ENCODE measurements at places on chromosomes 11 and 22. TPM values are rescaled to one million over a fixed set of nuclear protein-coding genes. Genes with fewer than 3 reads are reported as not detected.

DNA sequence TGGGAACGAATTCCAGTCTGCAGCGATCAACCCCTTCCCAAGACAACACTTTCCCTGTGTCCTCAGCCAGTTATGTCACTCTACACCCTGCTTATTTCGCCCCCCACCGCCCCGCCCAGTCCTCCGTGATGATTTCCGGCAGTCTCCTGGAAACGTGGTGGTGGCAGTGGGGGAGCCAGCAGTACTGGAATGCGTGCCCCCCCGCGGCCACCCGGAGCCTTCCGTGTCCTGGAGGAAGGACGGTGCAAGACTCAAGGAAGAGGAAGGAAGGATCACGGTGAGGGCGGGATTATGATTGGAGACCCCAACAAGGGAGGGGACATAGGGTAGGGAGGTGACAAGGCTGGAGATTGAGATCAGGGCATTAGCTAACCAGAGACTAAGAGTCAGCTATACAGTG is 4.1 kb downstream of the ROBO3 start:
- no peaks in the 10 kb centered on the region for H3K36me3 ChIP-seq
- H3K4me3 ChIP-seq = no peak overlapping the region
- DNase-seq = no peak
- peaks cover 64% of the 10 kb centered on the region for H3K27me3 ChIP-seq

MISFA gene
- total RNA-seq = 3.3 TPM

GLB1L3 gene
- not detected for total RNA-seq

DNA sequence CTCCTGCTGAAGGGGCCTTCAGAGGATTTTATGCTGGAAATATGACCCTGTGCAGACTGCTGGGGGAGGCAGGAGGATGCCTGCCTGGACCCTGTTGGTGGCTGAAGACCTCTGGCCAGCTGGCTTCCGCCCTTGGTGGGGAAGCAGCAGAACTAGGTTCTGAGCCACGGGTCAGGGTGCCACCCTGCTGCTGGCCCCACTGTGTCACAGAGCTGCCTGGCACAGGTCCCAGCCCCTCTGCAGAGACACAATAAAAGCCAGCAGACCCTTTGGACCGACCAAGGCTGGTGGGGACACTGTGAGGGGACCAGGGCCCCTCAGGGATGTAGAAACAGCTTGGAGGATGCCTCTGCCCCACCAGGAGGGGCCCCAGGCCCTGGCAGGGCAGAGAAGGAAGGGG is 6.9 kb upstream of the SREBF2 start:
- H3K4me3 ChIP-seq = no peak overlapping the region
- DNase-seq = no peak
- peak overlapping the region; percentile 55 for H3K27ac ChIP-seq
- no peaks in the 10 kb centered on the region for H3K36me3 ChIP-seq
- H3K4me1 ChIP-seq = peaks cover 9% of the 10 kb centered on the region

GRCh38 chr11:82676483-82677094 is 57.1 kb downstream of the FAM181B start:
- H3K27ac ChIP-seq = no peak overlapping the region
- H3K27me3 ChIP-seq = no peaks in the 10 kb centered on the region
- no peak overlapping the region for H3K4me3 ChIP-seq
- no peaks in the 10 kb centered on the region for H3K4me1 ChIP-seq

DNA sequence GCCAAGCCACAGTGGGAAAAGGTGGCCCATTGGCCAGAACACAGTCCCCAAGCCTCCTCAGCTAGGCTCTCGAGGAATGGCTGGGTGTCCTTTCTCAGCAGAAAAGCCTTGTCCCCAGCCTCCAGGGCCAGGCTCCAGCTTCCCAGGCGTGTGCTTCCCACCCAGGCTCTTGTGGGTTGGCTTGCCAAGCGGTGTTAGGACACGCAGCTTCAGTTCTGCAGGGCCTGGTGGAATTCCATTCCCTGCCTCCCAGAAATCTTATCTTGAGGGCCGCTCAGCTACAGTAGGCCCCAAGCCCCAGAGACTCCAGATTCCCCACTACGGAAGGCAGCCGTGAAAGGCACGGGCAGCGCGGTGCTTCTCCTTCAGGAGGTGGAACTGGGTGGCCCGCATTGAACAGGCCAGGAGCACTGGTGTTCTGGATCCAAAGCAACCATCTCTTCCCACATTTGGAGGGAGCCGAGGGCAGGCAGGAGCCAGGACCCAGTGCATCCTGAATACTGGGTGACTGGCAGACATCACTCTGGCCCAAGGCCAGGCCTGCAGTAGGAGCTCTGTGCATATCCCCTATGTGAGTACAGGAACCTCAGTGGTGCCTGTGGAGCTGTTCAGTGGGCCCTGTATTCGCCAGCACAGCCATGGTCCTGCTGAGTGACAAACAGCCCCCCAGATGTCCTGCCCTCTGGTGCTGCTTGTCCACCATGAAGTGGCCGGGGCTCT is 16.7 kb upstream of the KCNQ1OT1 start:
- no peak for DNase-seq
- H3K27ac ChIP-seq = no peak overlapping the region
- H3K36me3 ChIP-seq = no peaks in the 10 kb centered on the region
- H3K4me1 ChIP-seq = no peaks in the 10 kb centered on the region

GRCh38 chr11:77589521-77590193 is at the start of gene AQP11:
Gene AQP11, plus strand, starts transcription at chr11:77589953. Its CDS starts 40 bp downstream, at chr11:77589993.
- peak within 1 kb of the TSS; percentile 72 for H3K27ac ChIP-seq
- no peaks in the 10 kb centered on the region for H3K36me3 ChIP-seq
- peak; percentile 83 for DNase-seq
- peak within 1 kb of the TSS; percentile 63 for H3K4me3 ChIP-seq

GP1BB gene
- 12.1 TPM for total RNA-seq

GRCh38 chr11:78664636-78665035 is 90.0 kb upstream of the NARS2 start:
- no peaks in the 10 kb centered on the region for H3K4me1 ChIP-seq
- H3K27ac ChIP-seq = no peak overlapping the region
- no peak overlapping the region for H3K4me3 ChIP-seq
- DNase-seq = no peak

- peak overlapping the region; percentile 57 for H3K4me3 ChIP-seq
- DNase-seq = no peak
- H3K27me3 ChIP-seq = no peaks in the 10 kb centered on the region
- H3K4me1 ChIP-seq = peaks cover 6% of the 10 kb centered on the region
- H3K36me3 ChIP-seq = peaks cover 27% of the 10 kb centered on the region
These were observed 1.1 kb downstream of the TAF1D start for GRCh38 chr11:93740031-93740729.

DNA sequence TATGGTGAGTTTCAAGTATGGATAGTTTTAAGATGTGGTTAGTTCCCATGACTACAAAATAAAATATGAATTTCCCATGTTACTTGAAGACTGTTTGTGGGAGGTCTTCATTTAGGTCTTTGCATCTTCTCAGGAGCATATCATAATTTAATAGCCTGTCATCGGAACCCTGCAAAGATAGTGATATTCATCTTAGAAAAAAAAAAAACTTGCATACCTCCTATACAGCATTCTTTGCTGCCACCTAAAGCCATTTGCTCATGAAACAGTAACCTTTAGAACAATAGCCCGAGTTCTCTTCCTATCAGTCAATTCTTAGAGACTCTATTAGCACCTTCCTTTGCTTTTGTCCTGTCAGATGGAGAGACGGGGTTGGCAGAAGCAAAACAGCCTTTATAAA is 75.3 kb downstream of the ARFGAP2 start:
- no peaks in the 10 kb centered on the region for H3K27me3 ChIP-seq
- DNase-seq = no peak
- H3K4me3 ChIP-seq = no peak overlapping the region
- no peak overlapping the region for H3K27ac ChIP-seq
- H3K36me3 ChIP-seq = no peaks in the 10 kb centered on the region
- H3K4me1 ChIP-seq = no peaks in the 10 kb centered on the region

DNA sequence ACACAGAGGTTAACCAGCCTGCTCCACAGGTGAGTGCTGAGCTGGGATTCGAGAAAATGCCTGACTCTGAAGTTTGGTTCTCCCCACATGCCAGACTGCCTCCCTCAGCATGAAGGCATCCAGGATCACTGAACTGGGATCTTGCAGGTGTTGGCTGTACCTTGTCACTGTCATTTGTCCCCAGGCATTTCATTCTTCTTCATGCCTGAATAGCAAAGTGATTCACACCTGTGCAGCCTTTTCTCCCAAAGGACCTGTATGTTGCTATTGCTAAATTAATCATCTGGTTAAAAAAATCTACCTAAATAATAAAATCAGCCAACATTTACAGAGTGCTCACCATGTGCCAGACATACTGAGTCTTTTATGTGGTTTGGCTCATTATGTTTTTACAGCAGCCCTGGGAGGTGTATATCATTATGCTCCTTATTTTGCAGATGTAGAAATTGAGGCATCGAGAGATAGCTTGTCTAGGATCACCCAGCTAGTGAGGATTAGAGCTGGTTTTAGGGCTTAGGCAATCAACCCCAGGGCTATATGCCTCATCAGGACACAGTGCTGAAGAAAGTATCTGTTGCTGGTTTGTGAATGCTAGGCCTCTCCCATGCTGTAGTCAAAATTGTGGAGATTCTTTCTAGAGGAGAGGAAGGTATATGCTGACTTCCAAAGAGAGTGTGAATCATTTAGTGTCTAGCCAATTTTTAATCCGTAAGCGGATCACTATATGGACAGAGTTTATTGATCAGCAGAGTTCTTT is 204.4 kb downstream of the HIPK3 start:
- H3K27me3 ChIP-seq = no peaks in the 10 kb centered on the region
- DNase-seq = no peak
- no peak overlapping the region for H3K27ac ChIP-seq
- H3K36me3 ChIP-seq = no peaks in the 10 kb centered on the region
- no peaks in the 10 kb centered on the region for H3K4me1 ChIP-seq
- no peak overlapping the region for H3K4me3 ChIP-seq

DNA sequence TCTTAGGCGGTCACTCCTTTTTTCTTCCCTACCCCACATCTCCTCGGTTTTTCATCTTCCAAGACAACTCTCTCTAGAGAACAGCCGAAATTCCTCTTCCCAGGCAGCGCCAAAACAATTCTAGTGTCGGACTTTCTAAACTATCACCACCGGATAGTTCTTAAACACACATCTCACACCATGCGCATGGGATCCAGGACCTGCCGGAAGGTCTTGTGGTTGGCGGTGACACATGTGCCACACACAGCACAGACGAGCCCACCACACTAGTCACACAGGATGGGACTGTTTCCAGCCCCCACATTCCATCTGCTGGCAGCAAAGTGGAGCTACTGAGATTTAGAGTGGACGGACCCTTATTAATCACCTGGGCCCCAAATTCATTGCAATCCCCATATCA is 614.9 kb upstream of the CADM1 start:
- H3K27me3 ChIP-seq = no peaks in the 10 kb centered on the region
- H3K27ac ChIP-seq = no peak overlapping the region
- no peak overlapping the region for H3K4me3 ChIP-seq

LMO2 gene
- total RNA-seq = 8.7 TPM

DNA sequence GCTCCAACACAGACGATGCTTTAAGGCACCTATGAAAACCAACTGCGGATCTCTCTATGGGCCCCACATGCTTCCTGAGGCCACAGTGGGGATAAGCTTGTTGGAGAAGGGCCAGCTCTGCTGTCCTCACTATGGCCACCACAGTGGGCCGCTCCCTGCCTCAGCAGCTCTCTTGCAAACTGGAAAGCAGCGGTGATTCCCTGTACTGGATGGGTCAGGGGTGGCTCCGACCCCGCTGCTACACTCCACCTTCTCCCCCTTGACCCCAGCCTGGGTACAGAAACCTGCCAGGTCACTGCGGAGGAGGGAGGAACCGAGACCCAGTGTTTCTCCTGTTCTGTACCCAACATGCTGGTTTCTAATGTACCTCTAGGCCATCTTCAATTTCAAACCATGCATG is 403.9 kb downstream of the CTTN start:
- H3K27me3 ChIP-seq = no peaks in the 10 kb centered on the region
- no peak overlapping the region for H3K4me3 ChIP-seq
- no peaks in the 10 kb centered on the region for H3K4me1 ChIP-seq
- no peak overlapping the region for H3K27ac ChIP-seq
- no peak for DNase-seq

DNA sequence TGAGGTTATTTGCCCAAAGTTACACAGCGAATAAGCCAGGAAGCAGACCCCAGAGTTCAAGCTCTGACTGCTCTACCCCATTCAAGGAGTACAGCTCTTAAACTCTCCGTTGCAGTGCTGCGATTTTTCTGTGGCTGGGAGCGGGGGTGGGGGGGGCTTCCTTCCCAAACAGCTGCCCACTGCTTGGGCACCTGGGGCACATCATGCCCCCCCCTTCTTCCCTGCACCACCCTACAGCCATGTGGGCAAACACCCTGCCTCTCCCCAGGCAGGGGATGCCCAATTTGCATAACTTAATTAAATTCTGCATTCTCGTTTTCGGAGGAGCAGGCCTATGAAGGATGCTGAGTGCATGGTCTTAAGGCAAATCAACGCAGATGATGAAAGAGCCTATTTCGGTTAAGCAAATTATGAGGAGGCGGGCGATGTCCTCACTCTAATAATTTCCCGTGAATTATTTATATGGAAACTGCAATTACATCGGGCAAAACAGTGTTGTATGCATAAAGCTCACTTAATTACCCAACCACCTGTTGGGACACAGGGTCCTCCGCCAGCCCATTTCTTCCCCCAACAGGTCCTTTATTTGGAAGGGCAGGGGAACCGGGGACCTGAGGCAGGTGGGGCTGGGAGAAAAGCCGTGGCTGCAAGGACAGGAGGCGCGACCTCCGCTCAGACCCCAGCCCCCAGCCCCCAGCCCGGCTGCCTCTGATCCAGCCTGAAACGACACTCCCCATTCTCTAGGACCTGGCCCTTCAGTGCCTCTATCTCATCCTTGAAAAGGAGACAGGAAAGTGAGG is 610.5 kb downstream of the BUD13 start:
- peaks cover 5% of the 10 kb centered on the region for H3K4me1 ChIP-seq
- H3K27me3 ChIP-seq = no peaks in the 10 kb centered on the region
- no peak for DNase-seq

GRCh38 chr11:2142762-2143202 is 3.6 kb upstream of the IGF2 start:
- H3K27me3 ChIP-seq = peaks cover 61% of the 10 kb centered on the region
- H3K4me1 ChIP-seq = peaks cover 9% of the 10 kb centered on the region
- no peak for DNase-seq
- no peak overlapping the region for H3K27ac ChIP-seq
- no peak overlapping the region for H3K4me3 ChIP-seq

DNA sequence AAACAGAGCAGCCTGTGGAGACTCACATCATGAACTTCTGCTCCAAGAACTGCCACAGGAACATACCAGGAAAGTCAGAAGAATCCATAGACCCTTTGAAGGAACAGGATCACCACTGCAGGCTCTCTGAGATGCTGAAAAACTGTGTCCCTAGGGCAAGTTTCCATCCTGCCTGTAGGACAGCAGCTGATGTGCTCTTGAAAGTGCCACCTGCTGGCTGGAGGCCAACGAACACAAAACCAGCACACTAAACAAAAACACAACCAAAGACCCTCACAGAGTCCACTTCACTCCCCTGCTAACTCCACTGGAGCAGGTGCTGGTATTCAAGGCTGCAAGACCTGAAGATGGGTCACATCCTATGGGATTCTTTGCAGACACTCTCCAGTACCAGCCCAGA is 12.0 kb upstream of the NXPE1 start:
- no peak overlapping the region for H3K4me3 ChIP-seq
- H3K27ac ChIP-seq = no peak overlapping the region
- H3K27me3 ChIP-seq = no peaks in the 10 kb centered on the region
- no peaks in the 10 kb centered on the region for H3K4me1 ChIP-seq
- DNase-seq = no peak

OTOG gene
- not detected for total RNA-seq

GRCh38 chr11:130831976-130832375 is 84.3 kb downstream of the SNX19 start:
- peaks cover 37% of the 10 kb centered on the region for H3K4me1 ChIP-seq
- DNase-seq = no peak
- no peaks in the 10 kb centered on the region for H3K36me3 ChIP-seq
- H3K27me3 ChIP-seq = no peaks in the 10 kb centered on the region
- H3K4me3 ChIP-seq = no peak overlapping the region

- no peaks in the 10 kb centered on the region for H3K36me3 ChIP-seq
- no peak overlapping the region for H3K4me3 ChIP-seq
- H3K4me1 ChIP-seq = no peaks in the 10 kb centered on the region
These were observed 8.7 kb upstream of the ACRV1 start for GRCh38 chr11:125689274-125689859.

All from heart left ventricle (tissue), 16 donors.